A549 (cell line): ENCODE measurements at places on chromosomes 13 and 19.

DNA sequence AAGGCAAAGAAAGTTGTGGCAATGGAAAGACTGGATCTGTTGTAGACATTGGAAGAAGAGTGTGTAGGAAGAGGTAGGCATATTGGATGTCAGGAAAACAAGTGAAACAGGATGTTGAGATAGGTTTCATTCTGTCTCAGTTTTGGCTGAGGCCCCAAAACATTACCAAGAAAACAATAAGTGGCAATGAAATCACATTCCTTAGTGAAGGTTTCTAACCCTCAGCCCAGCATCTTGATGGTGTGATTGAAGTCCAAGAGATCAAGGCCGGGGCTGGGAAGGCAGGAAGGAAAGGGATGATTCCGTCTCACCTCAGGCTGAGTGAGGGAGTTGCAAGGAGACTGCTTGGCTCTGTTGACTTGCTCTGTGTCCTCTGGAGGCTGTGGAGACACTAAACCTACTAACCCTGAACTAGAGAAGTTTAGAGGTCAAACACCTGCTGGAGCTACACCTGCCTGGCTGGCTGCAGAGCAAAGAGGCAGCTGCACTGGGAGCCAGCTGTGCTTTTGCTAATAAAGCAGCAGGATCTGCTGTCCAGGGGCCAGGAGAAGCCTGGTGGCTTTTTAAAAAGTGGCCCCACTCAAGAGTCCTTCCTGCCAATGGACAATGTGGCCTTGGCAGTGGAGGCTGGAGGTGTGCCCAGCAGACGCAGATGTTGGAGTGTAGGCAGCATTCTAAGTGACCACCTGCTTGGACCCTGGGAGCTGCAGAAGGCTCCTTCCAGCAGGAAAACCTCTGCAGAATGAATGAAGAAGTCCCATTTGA is 53.6 kb downstream of the DGKH start:
- DNase-seq = no peak

DNA sequence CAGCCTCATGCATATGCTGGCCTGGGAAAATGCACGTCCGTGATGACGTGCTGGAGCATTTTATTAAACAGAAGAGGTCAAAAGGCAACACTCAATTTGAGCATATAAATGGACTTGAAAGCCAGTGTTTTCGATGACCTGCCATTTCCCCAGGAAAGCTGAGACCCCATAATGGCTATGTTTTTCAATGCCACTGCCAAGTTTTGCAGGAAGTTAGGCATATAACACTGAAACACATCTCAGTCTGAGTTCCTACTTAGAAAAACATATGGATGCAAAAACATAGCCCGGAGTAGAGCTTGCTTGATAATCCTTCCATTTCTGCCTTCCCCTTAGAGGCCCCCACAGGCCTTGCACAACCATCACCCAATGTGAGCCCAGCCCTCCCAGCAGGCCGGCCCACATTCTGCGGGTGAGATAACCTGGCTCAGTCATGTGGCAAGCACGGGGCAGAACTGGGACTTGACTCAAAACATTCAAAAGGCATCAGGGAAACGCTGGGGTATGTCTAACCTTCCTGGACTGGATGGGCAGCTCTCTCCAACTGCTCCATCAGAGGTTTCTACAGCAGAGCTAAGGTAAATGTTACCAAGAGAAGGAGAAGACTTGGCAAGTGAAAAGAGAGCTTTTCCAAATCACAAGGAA is 24.9 kb downstream of the EPS15L1 start:
- DNase-seq = no peak

DNA sequence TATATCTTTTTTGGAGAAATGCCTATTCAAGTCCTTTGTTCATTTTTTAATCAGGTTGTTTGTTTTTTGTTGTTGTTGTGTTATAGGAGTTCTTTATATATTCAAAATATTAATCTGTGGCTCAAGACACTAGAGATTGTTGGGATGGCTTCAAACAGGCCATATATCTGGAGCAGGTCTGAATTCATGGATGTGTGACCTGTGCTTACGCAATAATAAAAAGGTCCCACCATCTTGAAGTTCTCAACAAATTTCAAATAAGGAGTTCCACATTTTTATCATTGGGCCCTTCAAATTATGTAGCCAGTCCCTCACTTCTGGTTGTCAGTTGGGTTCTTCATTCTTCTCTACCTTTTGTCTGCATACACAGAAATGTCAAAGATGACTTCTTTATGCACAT is 17.7 kb upstream of the NUDT15 start:
- no peak for DNase-seq

DNA sequence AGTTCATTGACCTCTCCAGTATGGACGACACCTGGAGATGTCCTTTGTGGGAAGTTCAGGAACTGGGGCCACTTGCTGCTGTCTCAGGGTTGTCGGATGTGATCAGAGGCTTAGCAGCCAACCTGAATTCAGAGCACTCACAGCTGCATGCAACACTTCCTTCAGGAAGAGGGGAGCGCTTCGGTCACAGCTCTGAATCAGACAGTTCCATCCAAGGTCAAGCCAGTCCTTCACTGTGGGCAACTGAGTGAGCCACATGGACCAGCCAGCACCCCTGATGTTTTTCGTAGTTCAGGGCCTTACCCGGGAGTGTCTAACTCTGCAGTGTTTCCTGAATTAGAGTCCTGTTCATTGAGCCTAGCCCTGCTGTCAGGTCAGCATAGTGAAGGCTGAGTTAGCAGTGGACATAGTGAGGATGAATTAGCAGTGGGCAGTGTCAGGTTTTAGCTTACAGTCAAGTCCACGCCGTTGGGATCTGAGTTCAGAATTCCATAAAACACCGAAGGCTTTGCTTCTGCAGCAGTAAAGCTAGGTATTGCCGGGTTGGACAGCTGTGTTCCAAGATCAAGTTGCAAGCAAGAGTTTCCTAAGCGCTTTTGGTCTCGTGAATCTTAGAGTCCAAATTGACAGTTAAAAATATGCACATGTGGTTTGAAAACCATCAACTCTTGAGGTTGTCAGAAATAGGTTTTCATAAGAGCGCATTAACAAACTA is 5.1 kb downstream of the ZNF555 start:
- DNase-seq = no peak

DNA sequence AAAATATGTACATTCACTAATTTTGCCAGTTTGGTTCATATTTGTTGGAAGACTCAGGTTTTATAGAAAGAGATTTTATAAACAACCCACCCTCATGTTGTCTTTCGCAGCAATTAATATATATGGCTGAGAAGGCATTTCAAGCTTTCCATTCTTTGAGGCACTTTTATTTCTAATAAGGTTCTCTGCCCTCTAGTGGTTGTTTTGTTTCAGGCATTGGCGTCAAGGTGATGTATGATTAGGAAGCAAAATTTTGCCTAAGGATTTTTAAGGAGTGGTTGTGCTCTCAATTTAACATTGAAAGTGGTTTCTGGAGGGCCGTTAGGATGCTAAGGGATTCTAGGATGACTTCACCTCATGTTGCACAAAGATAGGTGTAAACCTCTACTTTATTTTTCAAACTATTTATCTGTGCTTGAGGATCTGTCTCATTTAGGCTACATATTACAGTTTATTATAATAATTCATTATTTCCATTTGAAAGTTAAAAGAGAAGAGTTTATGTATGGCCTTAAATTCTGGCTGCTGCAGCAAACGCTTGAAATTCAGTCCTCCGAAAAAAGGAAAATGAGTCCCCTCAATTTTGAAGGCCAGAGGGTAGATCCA is 35.9 kb downstream of the OXGR1 start:
- DNase-seq = peak; percentile 31

GRCh38 chr13:64538711-64539110 is 2691.4 kb downstream of the PCDH9 start:
- DNase-seq = no peak

- no peak for DNase-seq
Measured at GRCh38 chr19:45475537-45476291, 7.9 kb downstream of the FOSB start.

DNA sequence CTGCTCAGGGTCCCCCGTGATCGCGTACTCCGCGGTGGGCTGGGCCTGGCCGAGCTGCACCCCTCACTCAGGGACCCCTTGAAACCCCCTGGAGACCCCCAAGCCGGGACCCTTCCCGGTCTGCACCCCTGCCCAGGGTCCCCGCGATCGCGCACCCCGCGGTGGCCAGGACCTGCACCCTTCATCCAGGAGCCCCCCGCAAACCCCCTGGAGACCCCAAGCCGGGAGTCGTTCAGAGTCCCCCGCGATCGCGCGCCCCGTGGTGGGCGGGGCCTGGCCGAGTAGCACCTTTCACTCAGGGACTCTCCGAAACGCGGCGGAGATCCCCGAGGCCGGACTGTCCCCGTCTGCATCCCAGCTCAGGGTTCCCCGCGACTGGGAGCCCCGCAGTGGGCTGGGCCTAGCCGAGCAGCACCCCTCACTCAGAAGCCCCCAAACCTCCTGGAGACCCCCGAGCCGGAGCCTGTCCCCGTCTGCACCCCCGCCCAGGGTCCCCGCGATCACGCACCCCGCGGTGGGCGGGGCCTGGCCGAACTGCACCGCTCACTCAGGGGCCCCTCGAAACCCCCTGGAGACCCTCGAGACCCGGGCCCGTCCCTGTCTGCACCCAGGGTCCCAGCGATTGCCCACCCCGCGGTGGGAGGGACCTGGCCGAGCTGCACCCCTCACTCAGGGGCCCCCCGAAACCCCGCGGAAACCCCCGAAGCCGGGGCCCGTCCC is 748 bp downstream of the LMNB2 start:
- no peak for DNase-seq

DNA sequence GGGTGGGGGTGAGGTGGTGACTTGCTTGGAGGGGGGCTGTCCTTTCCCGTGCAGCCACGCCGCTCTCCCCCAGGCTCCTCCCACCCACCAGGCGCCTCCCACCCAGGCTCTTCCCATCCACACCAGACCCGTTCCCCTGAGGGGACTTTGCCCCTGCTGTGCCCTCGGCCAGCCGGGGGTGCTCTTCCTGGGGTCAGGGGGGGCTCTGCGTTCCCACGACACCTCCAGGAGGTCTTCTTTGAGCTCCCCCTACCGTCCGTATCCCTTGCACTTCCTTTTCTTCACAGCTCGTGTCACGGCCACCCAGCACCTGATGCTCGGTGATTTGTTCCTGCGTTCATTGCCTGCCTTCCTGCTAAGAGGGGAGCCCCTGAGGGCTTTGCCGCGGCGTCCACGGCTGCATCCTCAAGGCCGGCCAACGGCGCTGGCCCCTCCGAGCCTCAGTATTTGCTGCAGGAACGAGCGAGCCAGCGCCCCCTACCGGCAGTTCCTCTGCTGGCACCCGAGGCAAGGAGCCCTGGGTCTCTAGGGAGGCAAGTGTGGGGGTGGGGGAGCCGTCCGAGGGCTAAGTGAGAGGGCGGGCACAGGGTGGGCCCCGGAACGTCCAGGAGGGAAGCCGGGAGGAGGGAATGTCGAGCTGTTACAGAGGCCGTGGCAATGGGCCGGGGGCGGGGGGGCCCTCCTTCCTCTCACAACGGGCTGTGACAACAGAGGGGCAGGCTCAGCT is 11.8 kb downstream of the LRRC4B start:
- peak; percentile 88 for DNase-seq

DNA sequence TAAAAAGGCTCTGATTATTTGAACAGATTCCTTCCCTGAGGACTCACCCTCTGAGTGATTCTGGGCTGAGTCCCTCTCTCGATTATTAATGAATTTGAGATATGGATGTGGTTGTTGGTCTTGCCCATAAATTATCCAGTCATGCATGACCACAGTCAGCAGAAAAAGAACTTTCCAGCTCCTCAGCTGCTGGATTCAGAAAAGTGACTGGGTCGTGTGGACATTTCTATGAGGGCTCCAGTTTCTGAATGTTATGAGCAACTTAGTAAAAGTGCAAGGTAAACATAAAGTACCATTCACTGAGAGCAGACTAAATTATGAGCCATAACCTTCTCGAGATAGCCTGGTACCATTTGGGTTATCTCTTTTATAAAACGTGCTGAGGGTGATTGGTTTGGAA is 100.1 kb upstream of the CLDN10 start:
- no peak for DNase-seq

- no peak for DNase-seq
Measured at GRCh38 chr13:40993987-40994386, 25.1 kb downstream of the ELF1 start.

- DNase-seq = no peak
Measured at GRCh38 chr13:114152831-114153371, 20.5 kb upstream of the RASA3 start.

DNA sequence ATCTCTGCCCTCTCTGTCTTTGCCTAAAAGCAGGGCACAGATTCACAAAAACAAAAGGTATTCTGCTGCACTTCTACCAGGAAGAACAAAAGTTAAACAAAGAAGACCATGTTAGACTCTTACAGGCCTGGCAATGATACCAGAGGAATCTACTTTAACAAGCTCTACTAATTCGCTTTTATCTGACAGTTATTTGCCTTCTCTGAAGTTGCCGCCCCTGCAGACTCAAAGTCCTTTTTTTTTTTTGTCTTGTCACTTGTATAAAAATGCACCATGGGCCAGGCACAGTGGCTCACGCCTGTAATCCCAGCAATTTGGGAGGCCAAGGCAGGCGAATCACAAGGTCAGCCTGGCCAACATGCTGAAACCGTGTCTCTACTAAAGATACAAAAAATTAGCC is 176.5 kb upstream of the UBL3 start:
- no peak for DNase-seq

- no peak for DNase-seq
Measured at GRCh38 chr13:112178769-112179168, 111.8 kb downstream of the SOX1 start.

- no peak for DNase-seq
Measured at GRCh38 chr13:44403461-44404056, 29.9 kb downstream of the SERP2 start.

DNA sequence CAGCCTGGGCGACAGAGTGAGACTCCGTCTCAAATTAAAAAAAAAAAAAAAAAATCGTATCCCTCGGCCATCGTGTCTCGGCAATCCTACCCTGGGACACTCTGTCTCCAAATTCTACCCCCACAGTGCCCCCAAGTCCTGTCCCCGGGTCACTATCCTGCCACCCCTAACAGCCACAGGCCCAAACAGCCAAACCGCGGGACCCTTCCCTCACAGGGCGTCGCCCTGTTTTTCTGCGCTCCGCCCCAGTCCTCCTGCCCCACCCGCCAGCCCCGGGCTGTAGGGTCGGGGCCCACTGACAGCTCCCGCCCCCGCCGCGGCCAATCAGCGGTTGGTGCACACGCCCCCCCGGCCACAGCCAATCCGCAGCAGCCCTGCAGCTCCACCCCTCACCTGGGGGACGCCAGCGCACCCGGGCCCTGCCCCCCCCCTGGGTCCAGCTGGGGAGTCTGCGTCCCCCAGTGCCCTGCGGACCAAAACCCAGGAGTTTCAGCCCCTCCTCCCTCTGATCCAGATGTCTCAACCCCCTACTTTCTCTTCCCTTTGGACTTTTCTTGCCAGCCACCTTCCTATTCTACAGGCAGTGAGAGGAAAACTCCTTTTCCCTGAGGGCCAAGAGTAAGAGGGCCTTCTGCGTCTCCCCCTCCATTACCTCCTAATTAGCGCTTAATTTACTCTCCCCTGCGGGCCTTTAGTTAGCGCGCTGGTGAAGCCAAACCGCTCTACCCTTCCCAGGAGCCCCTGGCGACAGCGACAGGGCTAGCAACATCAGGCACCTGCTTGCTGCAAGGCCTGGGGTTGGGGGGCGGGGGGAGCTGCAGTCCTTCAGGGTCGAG is 1.5 kb upstream of the BCAT2 start:
- peak; percentile 53 for DNase-seq
